ENCODE measurements at places on chromosomes 13 and 19.

GRCh38 chr13:41639955-41640780 is 182.8 kb downstream of the RGCC start:
- no peak for DNase-seq

- no peak for DNase-seq
Observed at GRCh38 chr13:28820099-28821051, at the start of gene MTUS2. MTUS2 (plus strand) TSS chr13:28820339.

DNA sequence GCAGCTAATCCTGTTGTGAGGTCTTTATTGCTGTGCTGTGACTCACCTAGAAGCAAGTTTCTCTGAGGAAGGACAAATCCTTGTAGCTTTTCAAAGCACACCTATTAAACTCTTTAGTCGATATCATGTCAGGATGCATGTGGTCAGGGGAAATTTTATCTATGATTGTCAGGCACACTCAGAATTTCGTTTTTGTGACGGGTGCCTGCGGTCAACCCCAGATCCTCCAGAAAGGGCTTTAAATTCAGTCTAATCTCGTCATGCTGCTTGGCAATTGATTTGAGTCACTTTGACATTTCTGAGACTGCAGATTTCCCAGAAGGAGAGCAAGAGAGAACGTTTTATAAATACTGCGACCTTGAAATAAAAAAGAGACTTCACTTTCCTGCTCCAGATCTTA is 316.9 kb downstream of the FGF9 start:
- DNase-seq: no peak

DNA sequence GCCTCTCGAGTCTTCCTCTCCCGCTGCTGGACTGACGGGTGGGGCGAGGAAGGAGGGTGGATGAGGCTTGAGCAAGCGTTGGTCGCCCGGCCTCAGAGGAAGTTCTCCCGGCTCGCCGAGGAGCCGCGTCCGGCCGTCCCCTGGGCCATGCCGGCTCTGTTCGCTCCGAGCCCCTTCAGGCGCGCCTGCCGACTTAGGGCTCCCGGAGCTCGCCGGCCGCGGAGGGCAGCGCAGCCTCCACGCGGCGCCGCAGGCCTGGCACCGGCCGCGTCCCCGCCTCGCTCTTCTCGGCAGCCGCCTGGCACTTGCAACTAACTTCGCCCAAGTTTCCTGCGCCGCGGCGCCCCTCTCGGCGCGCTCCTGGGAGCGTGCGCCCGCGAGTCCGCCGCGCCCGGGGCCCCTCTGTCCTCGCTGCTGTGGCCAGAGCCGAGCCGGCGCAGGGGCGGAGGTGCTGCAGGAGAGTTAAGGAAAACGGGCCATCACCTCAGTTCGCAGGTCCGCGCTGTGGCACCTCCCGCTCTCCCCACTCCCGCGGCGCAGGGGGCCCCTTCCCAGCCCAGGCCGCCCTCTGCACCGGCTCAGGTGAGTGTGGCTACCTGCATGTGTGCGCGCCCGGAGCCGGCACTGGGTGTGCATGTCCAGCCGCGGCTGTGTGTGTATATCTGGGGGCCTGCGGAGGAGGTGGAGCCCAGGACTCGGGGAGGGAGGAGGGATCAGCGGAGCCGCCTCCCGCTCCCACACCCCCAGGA is 641 bp upstream of the SOX21 start:
- DNase-seq: no peak

- DNase-seq: peak; percentile 81
Observed at GRCh38 chr19:6021878-6022569, 44.1 kb upstream of the RANBP3 start.

- DNase-seq: no peak
Observed at GRCh38 chr13:27040826-27041108, 130.8 kb downstream of the USP12 start.

DNA sequence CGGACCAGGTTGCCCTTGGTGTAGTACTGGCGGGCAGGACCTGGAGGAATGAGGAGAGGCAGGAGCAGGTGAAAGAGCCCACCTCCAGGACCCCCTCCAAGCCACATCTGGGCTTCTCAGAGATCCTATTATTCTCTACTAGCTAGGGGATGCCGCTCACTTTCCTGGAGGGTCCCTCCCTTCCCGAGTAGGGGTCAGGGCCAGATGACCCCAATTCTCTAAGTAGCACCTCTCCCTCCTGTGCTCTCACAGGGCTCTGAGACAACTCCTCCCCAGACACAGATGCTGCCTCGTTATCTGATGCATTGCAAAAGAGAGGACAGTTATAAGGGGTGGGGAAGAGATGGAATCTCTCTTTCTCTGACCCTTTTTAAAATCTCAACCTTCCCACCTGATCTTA is 22.9 kb downstream of the GP6 start:
- no peak for DNase-seq

DNA sequence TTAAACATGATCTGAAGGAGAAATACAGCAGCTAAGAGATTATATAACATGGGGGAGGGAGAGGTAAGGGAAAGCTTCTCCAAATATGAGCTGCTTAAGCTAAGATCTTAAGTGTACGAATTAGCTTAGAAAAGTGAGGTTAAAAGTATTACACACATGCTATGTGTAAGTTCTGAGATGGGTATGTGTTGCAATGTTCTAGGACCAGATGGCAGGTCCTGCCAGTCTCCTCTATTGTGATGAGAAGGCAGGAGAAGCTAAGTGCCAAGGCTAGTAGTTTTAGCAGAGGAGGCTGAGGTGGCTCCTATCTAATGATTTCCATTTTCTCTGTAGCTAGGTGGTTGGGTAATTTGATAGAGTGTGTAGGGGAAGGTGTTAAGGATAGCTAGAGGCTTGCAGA is 57.6 kb downstream of the MICU2 start:
- no peak for DNase-seq

GRCh38 chr13:98451676-98452470 is 125.0 kb downstream of the STK24 start:
- DNase-seq: no peak

DNA sequence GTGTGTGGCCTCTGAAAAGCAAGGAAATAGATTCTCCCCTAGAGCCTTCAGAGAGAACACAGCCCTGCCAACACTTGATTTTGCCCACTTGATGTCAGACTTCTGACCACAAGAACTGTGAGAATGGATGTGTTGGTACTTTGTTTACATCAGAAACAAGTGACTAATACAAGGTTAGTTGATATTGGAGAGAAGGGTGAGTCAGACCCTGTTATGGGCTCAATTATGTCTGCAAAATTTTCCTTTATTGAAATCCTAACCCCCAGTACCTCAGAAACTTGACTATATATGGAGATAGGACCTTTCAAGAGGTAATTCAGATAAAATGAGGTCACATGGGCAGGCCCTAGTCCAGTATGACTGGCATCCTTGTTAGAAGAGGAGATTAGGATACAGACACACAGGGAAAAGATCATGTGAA is 226.7 kb downstream of the RFC3 start:
- DNase-seq: no peak

DNA sequence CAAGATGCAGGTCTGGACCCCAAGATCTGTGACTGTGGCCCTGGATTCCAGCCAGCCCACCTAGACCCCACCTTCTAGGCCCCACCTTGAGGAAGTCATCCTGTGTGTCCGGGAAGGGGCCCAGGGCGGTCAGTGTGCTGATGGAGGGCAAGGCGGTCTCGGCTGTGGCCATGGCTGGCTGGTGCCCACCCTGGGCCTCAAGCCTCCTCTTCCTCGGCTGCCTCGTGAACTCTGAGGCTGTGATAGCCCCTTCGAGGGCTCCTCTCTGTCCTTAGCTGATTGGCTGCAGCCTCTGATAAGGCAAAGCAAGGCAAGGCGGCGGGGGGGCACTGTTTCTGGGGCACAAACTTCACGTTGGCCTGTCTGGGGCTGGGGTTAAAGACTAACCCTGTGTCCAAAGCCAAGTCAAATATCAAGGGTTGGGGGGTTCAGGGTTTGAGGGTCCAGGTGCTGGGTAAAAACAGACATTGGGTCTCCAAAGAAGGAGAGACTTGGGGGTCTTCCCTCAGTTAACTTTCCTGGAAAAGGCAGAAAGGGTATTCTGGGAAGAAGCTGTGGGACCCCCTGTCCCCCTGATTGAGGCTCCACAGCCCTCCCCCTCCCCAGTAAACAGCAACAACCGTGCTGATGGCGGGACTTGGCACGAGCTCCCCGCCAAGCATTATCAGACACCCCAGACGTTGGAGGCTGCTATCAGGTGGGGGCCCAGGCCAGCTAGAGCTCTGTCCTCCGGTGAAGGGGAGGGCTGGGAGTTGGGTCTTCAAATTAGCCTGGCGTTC is at the start of gene KLF1:
Gene KLF1 (minus strand): TSS at position 233 of the 779 bp plus-strand sequence. CDS start 61 bp downstream, at position 172.
- DNase-seq: no peak

DNA sequence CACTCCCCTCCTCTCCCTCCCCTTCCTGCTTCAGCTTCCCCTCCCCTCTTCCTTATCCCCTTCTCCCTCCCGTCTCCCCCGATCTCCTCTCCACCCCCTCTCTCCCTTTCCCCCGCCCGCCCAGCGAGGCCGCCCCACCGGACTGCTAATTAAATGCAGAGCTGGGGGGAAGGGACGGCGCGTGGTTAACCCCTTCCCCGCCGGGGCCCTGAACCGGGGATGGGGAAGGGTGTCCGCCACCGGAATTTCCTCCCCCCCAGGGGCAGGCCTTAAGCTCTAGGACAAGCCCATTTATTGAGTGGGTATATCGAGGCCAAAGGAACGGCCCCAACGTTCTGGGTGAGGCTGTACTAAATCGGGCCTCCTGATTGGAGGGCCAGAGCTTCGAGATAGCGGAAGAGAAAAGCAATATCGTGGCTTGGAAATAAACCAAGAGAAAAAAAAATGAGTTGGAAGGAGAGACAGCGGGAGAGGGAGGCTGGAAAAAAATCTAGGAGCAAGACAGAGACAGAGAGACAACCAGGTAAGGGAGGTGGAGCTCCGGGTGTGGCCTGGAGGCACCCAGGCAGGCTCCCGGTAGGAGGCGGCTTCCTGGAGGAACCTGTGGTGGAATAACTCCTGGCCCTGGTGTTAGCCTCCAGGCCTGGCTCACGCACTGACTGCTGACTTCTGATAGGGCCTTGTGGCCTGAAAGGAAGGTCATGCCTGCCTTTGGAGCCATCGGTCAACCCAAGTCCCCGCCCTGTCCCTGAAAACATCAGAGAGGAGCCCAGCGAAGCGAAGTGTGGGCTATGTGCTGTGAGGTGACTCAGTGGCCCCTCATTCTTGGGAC is 11.6 kb upstream of the JUND start:
- DNase-seq: peak; percentile 65

DNA sequence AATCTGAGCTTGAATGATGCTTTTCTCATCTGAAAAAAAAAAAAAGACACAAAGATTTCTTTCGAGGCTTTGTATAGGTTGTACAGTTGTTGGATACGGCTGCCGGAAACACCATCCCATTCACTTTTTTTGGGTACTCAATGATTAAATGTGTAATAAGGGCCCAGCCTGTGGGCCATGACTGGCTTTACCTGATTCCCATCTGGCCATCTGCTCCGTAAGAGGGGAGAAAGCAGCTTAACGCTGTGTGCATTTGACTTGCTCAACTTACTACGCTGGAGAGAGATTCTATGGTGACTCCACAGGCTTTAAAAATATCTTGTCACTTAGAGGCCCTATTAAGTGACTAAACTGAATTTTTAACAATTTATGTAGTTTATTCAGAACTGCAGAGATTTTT is 731 bp downstream of the ZNF558 start:
- DNase-seq: no peak

GRCh38 chr13:67043901-67044300 is 186.2 kb downstream of the PCDH9 start:
- DNase-seq: no peak

DNA sequence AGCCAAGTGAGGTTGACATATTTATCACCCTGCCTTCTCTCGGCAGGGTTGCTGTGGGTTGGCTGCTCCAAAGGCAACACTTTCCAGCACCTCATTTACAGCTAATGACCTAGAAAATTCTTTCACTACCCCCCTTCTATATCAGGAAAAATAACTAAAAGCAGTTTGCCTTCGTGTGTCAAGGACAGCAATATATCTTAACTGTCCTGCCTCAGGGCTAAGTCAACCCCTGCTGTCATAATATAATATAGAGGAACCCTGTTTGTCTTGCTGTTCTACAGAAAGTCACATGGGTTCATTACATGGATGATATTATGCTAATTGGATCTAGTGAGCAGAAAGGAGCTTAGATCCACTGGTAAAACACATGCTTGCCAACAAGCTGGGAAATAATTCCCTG is 28.1 kb upstream of the USP12 start:
- no peak for DNase-seq

DNA sequence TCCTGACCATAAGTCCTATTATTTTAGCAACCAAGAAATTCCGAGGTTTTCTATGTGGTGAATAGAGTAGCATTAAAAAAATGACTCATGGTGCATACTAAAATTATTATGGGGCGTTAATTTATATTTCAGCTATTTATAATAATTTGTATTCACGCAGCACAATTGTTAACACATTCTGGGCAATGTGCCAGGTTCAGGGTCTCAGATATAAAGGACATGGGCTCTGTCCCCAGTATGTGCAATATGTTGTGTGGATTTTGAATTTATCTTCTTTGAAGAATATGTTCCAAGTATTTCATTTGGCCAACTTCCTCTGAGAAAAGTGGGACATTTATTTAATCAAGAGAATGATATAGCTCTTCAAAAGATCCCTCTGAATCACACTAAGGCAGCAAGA is 1434.7 kb upstream of the PRR20A start:
- DNase-seq: no peak

DNA sequence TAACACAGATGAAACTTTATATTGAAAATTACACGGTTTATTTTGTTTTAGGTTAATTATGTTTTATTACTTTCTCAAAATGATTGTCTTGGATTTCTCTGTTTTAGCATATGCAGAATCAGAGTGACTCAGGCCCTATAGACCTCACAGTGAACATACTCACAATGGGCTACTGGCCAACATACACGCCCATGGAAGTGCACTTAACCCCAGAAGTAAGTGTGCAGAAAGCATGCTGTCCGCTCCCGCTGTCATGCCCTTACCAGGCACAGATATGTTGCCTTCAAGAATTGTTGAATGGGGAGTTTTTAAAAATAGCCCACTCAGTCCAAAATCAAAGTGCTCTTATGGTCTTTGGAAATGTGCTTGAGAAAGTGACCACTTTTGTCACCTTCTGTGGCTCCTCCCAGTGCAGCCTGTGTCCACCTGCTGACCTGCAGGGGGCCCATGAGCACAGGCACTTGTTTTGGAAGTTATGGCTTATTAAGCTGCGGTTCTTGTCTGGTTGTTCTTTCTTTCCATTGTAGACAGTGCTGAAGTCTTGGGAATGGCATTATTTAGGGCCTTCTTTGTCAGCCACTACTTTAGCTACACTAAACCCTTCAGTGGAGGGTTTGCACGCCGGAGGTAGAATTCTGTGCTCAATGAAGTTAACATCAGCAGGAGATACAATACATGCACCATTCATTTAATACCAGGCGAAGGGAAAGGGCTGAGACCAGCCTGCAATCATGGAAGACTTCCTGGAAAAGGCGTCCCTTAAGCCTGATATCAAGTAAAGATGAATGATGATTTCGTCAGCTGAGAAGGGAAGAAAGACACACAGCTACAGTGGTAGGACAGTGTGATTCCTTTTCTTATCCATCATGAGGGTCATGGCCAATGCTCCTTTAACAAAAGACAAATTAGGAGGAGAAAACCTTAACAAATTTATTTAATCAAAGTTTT is 36.7 kb downstream of the CUL4A start:
- DNase-seq: no peak
